Dermis blood vessel endothelial cell (primary cell): ENCODE measurements at places on chromosomes 4 and X. TPM values are rescaled to one million over a fixed set of nuclear protein-coding genes. Genes with fewer than 3 reads are reported as not detected.

The RIBC1 gene
- 0.60 and 1.0 TPM in 2 replicates for total RNA-seq

The SCOC gene
- total RNA-seq = 54.3 and 55.1 TPM in 2 replicates

The TEC gene
- 1.7 and 1.9 TPM in 2 replicates for total RNA-seq

The PLK4 gene
- 7.1 and 25.7 TPM in 2 replicates for total RNA-seq

The TEX28 gene
- total RNA-seq = not detected in 2 replicates

The CT45A10 gene
- total RNA-seq = not detected in 2 replicates

The ERAS gene
- total RNA-seq = not detected in 2 replicates

The SMARCA1 gene
- total RNA-seq = 33.5 and 48.0 TPM in 2 replicates

The SLITRK4 gene
- total RNA-seq = 0.14 and 0.34 TPM in 2 replicates

The PSAPL1 gene
- not detected in 2 replicates for total RNA-seq

The TCEAL7 gene
- total RNA-seq = 0.28 and 1.2 TPM in 2 replicates

The TLR6 gene
- total RNA-seq = 0.17 and 1.4 TPM in 2 replicates

The CYBB gene
- total RNA-seq = not detected in 2 replicates

The CENPE gene
- 6.1 and 39.1 TPM in 2 replicates for total RNA-seq

The EGF gene
- total RNA-seq = under 0.01 and 1.0 TPM in 2 replicates

The SULT1B1 gene
- total RNA-seq = 2.4 and 12.6 TPM in 2 replicates

The EFNB1 gene
- 30.0 and 43.4 TPM in 2 replicates for total RNA-seq

The GPRASP3 gene
- 6.0 TPM in 2 replicates for total RNA-seq

The GYPA gene
- not detected in 2 replicates for total RNA-seq

The PUDP gene
- total RNA-seq = 11.4 and 17.2 TPM in 2 replicates

The GDPD2 gene
- 0.17 TPM in 1 of 2 replicates, not detected in the other for total RNA-seq

The STPG2 gene
- total RNA-seq = 0.17 TPM in 1 of 2 replicates, not detected in the other

The CXCL6 gene
- 0.37 and 0.68 TPM in 2 replicates for total RNA-seq

The NDNF gene
- 4.1 and 6.7 TPM in 2 replicates for total RNA-seq

The QRFPR gene
- total RNA-seq = not detected in 2 replicates

The FOXR2 gene
- not detected in 2 replicates for total RNA-seq

The ADGRL3 gene
- total RNA-seq = under 0.01 and 0.05 TPM in 2 replicates

The POU4F2 gene
- not detected in 2 replicates for total RNA-seq

The PALLD gene
- 15.7 and 33.1 TPM in 2 replicates for total RNA-seq
